ENCODE measurements at places on chromosomes 3 and 15.

DNA sequence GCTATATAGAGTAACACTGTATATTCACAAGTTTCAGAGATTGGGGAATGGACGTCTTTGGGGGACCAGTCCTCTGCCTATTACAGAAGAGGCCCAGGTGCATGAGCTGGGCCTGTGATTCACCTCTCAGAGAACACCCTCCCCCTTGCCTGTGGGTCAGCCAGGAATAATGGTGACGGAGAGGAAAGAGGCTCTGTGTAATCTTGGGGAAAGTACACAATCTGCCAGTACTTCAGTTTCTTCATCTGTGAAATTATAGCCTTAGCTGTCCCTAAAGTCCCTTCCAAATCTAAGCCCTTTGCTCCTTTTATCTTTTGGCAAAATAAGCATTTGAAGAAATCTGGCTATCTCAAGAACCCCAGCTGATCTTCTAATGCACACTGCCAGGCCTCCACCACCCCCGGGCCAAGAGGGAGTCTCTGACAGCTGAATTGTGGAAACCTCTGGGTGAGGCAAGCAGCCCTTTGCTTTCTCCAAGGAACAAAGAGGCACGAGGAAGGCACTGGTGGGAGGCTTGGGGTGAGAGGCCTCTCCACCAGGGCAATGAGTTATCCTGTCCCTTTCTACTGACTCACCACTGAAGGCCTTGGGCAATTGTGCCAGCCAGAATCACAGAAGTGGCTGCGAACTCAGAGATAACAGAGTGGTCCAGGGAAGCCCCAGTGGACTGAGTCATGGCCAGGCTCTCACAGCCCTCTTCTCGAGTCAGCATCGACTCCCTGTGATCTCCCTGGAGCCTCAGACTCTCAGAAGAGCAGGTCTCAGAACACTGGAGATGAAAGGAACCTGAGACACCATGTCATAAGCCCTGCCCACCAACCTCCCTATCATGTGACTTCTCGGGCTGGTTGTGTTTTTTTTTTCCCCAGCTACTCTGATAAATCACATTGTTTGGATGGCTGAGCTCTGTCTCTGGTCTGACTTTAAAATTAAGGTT lies 31.8 kb downstream of the CCNL1 start:
- peak; percentile 61 for DNase-seq

GRCh38 chr3:195011231-195011834 lies 259.6 kb downstream of the XXYLT1 start:
- no peak for DNase-seq

DNA sequence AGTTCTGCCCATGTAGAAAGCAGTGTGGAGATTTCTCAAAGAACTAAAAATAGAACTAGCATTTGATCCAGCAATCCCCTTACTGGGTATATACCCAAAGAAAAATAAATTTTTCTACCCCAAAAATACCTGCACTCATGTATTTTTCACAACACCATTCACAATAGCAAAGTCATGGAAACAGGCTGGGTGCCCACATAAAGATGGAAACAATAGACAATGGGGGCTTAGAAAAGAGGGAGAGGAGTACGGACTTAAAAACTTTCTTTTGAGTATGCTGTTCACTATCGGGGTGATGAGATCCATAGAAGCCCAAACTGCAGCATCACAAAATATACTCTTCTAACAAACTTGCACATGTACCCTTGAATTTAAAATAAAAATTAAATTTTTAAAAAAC lies 345.1 kb upstream of the CCDC54 start:
- no peak for DNase-seq

DNA sequence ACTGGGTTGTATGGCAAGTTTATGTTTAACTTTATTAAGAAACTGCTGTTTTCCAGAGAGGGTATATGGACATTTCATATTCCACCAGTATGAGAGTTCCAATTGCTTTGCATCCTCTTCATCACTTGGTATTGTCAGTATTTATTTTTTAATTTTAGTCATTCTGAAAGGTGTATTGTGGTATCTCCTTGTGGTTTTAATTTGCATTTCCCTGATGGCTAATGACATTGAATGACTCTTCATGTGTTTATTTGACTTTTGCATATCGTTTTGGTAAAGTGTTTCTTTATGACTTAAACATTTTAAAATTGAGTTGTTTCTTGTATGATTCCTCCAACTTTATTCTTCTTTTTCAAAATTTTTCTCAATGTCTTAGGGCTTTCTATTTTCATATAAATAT lies 44.4 kb downstream of the IL1RAP start:
- DNase-seq: no peak

DNA sequence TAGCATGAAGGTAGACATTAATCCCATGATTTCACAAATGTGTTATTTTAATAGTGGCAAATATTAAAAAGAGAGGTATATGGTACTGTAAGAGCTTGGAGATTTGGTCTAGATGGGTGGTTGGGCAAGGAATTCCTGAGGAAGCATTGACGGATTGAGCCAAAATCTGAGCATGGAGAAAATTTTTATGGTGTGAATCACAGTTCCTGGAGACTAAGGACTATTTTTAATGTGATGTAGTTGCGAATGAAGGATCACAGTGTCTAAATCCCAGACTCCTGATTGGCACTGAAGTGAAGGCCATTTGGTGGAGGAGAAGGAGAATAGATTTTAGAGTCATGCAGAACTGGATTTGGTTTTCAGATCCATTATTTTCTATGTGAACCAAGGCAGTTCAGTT lies 188.7 kb upstream of the FEZF2 start:
- DNase-seq: no peak

DNA sequence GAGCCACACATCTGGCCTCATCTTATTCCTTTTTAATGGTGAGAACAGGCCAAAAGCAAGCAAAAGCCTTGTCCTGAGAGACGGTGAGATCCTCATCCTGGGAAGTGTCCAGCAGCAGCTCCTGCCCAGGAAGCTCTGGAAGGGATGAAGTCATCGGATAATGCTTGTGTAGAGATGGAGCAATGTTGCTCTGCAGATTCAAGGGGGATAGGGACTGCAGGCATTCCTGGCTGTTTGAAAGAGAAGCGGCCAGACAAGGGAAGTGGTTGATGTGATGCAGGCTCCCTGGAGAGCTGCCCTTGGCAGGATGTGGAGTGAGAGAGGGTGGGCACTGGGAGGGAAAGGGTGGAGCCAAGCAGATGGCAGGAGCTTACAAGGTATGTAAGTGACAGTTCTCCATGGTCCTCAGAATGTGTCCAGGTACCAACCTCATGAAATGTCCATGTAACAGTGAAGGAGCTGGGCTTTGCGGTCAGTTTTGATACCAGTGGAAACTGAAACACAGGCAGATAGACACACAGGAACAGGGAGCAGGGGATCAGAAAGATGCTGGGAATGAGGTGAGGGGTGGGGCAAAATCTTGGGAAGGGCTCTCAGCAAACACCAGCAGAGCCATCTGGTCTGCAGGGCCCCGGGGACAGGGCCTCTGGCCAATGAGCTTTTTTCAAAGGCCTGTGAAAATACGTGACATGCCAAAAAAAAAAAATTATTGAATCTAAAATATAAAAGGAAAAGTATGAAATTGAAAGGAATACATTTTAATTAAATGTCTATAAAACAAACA lies 32.2 kb upstream of the LACTB start:
- DNase-seq: no peak

DNA sequence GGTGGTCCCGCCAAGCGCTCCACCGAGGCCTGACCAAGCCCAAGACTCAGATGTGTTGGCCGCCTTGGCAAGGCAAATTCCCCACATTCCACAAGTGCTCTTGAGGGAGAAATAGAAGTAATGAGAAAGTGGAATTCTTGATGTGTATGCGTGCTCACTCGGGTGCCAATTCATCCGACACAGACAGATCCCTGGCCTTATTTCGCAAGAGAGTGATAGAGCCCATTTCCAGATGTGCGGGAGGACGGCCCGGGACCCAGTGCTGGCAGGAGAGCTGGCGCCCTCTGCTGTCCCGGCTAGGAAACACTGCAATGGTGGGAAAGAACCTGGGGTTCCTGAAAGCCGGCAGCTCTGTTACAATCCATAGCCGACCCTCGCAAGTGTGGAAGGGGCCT lies 76.0 kb downstream of the HMG20A start:
- peak; percentile 78 for DNase-seq

- no peak for DNase-seq
Measured at GRCh38 chr3:184380627-184381260, 890 bp downstream of the CHRD start.

Measured in stimulated activated CD4-positive, alpha-beta T cell treated with anti-CD3 and anti-CD28 coated beads, Interleukin-2, amount 100 ng/mL, for 24 hours (primary cell).